Epithelial cell of prostate (primary cell): ENCODE measurements at places on chromosomes 1 and 21.

GRCh38 chr1:62198781-62199125 is 4.1 kb downstream of the L1TD1 start:
- no peak for DNase-seq

DNA sequence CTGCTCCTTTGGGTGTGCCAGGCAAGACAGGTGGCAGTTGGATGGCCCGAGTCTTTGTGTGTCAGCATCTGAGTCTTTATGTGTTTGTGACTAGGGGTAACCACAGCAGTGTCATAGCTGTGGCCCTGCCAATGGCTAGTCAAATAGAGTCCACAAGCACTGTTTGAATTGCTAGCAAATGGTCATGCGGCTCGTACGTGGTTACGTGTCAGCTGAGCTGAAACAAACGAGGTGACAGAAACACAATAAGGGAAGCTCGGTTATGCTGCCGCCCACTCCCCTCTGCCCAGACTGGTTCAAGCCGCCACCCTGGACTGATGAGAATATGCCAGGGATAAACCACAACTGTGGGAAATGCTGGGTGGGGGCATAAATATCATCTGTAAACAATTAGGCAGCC is 174.3 kb upstream of the LMO4 start:
- DNase-seq: no peak

- no peak for DNase-seq
Observed at GRCh38 chr1:25451908-25452307, 21.2 kb downstream of the MACO1 start.

GRCh38 chr1:157838966-157839365 is 2.6 kb downstream of the CD5L start:
- DNase-seq: no peak

- DNase-seq: no peak
Observed at GRCh38 chr1:10640843-10641553, 155.4 kb downstream of the CASZ1 start.

- no peak for DNase-seq
Observed at GRCh38 chr1:201326710-201327109, 43.4 kb downstream of the PKP1 start.

DNA sequence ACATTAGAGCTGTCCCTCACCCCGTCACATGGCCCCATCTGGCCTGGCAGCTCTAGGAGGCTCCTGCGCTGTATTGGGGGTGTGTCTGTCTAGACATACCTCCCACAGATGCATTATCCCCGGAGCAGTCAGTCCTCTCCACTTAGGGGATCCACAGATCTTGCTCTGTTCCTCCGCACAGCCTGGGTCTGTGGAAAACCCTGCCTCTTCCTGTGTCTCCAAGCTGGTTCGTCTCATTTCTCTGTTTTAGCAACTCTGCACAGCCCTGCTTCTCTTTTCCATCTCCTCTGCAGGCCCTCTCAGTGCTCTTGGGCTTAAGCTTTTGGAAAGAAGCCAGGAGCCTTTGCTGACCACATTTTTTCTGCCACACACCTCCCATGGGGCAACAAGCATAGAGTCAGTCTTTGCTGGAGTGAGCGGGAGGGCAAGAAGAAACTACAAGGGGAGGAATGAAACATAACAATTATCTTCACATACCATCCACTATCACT is 241.5 kb downstream of the FOXD2 start:
- no peak for DNase-seq

- DNase-seq: no peak
Observed at GRCh38 chr1:199295107-199295506, 656.3 kb downstream of the PTPRC start.

DNA sequence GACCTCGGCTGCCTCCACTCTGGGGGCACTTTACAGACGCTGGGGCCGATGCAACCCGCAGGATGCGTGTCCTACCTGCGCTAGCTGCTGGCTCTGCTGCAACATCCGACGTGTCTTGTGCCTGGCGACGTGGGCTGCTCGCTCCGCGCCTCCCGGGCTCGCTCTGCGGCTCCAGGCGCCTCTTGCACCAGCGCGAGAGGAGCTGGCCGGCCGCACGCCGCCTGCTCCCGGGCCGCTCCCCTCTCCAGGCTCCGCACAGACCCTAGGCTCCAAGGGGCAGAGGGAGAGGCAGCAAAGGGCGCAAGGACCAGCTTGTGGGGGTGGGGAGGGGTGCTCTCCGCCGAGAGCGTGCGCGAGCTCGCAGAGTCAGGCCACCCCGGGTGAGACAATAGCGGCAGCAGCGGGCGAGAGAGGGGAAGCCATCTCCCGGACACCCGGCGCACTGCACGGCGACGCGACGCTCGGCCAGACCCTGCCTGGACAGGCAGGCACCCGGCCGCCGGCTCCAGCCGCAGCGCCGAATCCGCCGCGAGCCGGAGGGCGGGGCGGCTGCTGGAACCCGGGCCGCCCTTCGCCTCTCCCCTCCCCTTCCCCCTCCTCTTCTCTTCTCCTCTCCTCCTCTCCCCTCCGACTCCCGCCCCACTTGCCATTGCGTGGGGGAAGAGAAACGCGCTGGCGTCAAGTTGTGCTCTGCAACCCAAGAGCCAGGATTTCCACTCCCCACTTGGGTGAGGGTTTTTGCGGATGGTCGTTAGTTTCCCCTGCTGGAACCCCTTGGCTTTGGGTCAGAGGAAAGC is at the start of gene PIK3C2B:
TSS of gene PIK3C2B (minus strand) at position 525 of the 797 bp plus-strand sequence. CDS start 25,003 bp downstream, outside the sequence.
- DNase-seq: no peak

DNA sequence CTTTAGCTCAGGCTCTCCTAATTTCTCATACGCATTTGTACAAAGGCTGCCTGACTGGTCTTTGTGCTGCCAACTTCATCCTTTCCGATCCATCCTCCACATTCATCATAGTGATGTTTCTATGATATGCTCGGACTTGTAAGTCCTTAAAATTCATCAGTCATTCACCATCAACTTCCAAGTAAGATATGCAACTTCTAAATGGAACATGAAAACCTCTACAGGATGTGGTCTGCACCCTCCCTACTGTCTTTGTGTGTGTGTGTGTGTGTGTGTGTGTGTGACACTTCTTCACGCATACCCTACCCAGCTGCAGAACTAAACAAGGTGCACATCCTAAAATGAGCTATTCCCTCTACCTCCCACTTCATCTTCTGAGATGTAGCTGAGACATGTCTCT is 397.9 kb upstream of the NR5A2 start:
- no peak for DNase-seq

GRCh38 chr21:35635261-35635660 is 425.1 kb downstream of the SETD4 start:
- peak; percentile 44 for DNase-seq

GRCh38 chr1:8431019-8431418 is 113.1 kb downstream of the SLC45A1 start:
- DNase-seq: no peak

DNA sequence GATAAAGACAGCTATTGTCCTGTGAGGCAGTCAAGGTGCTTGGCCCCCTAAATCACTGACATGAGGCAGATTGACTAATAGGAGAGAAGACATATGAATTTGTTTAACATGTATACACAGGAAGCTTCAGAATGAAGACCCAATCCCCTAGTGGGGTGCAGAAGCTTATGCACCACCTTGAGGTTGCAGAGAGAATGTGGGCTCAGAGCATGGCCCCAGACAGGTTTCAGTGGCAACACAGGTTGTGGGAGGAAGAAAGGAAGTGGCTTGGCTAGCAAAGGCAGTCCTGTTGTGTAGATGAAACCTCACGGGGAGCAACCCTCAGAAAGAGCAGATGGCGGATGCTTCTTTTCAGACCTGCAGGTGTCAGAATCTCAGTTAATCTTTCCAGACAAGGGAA is 37.0 kb upstream of the PARP1 start:
- DNase-seq: no peak

DNA sequence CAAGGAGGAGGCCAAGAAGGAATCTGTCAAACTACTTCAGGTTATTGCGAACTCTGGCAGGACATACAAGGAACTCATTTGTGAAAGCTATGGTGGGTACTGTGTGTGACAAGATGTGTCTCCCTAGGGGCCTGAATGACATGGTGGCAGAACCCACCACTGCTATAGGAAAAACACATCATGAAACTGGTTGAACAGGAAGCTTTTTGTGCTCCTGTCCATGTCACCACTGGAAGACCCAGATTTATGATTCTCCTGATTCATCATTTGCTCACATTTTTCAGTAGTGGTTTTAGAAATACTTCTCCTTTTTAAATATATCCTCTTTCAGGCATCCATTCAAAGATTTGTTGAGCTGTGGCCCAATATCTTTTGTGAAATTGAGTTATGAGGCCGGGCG is 23.6 kb downstream of the ARMH1 start:
- DNase-seq: no peak

GRCh38 chr1:29310616-29311180 is 74.4 kb downstream of the PTPRU start:
- DNase-seq: no peak

- no peak for DNase-seq
Observed at GRCh38 chr1:176903474-176903873, 261.0 kb downstream of the ASTN1 start.

- no peak for DNase-seq
Observed at GRCh38 chr1:156367383-156368156, 1.4 kb upstream of the RHBG start.

DNA sequence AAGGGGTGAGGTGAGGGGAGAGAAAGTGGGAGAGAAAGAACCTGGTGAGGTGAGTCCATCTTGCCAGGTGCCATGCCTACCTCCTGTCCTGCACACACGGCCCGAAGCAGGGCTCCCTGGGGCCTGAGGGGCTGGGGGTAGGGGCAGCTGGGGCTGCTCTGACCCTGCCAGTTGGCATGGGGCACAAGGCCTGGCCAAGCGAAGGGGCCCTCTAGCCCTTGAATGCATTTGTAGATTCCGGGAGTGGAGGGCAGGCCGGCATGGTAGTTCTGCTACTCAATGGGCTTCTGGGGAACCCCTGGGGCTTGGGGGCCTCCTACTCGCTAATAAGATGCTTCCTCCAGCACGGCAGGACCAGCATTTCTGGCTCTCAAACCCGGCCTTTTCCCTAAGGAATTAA is 3.6 kb upstream of the PRDM16 start:
- no peak for DNase-seq

- DNase-seq: no peak
Observed at GRCh38 chr1:209250861-209251636, 332.5 kb upstream of the CAMK1G start.

GRCh38 chr1:193189442-193190095 is 3.2 kb upstream of the B3GALT2 start:
- DNase-seq: no peak

DNA sequence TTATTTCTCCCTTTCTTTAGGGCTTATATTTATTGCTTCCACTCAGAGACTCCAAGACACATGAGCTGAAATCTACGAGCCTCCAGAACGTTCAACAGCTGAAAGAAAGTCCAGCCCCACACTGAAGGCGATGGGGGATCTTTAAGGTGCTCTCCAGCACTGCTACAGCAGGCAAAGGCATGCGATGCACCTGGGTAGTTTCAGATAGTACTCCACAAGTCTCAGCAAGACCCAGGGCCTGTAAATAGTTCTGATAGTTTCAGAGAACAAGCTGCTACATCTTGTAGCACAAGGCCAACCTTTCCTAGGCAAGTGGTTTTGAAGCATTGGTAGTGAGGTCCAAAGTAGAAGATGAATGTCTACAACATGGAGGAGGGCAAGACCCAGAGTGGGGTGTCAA is 2.2 kb upstream of the HSD3B1 start:
- DNase-seq: peak; percentile 44

DNA sequence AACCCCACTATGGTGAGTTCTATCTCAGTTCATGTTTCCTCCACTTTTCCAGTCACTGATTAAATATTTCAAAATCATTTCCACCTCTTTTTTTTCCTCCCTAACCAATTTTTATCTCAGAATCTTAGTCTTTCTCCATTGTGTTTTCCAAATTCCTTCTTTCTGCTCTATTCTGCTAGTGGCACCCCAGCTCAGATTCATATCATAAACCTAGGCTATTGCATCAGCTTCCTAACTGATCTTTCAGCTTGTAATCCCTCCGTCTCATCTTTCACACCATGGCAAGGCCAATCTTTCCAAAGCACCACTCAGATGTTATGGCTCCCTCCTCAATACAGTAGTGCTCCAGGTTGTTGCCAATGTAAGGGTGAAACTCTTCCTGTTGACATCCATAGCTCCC is 631.9 kb downstream of the PLPP3 start:
- DNase-seq: no peak

DNA sequence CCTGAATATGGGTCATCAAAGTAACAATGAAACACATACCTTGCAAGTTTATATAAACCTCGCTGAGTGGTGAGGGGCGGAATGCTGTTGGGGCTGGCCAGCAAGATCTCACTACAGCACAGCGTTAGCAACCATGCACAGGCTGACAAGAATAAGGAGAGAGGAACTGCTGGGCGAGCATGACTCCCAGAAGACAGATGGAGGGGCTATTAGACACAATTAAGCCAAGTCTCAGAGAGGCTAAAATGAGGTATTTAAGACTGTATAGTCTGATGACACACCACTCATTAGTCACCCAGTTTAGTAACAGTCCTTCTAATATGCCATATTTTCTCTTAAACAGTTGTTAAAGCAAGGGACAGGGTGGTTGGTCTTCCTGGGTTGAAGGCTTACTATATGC is 340.2 kb upstream of the NR5A2 start:
- DNase-seq: no peak

GRCh38 chr1:23718482-23718881 is 24.8 kb upstream of the ELOA start:
- DNase-seq: no peak

DNA sequence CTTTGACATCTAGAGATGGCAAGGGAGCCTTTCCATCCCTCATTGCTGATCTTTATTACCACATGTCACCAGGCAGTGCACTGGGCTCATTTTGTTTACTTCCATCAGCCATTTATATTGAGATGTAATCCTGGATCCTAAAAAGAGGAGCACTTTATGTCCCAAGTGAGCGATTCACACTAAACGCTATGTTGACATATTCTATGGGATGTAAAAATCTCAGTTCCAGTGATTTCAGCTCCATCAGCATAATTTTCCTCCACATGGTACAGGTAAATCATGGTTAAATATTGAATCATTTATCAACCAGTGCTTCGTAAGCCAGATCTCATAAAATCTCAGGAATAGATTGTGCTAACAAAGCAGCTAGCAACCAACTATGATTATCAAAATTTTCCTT is 634.8 kb upstream of the PLXNA2 start:
- DNase-seq: no peak

- no peak for DNase-seq
Observed at GRCh38 chr21:28769683-28770082, 223.0 kb downstream of the LTN1 start.

GRCh38 chr21:16533692-16534407 is 804.1 kb downstream of the USP25 start:
- no peak for DNase-seq

GRCh38 chr1:174769961-174770549 is 229.7 kb upstream of the CACYBP start:
- DNase-seq: no peak

GRCh38 chr1:33094486-33094885 is 13.5 kb downstream of the AZIN2 start:
- no peak for DNase-seq

GRCh38 chr1:84795966-84796600 is 96.9 kb downstream of the LPAR3 start:
- no peak for DNase-seq

DNA sequence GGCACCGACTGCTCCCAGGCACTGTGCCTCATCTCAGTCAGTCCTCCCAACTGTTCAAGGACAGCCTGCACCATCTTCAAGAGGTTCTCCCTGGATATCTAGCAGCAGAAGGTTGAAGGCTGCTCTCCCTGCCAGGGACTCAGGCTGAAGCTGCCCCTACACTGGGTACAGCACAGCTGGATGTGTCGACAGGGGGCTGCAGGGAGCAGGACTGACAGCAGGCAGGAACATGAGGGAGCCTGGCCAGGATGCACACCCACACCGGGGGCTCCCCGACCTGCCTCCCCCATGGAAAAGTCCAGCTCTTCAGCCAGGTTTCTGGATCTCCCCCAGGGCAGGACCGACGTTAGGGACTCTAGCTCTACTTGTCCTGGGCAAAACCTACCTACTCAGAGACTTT is 20.5 kb downstream of the SETD4 start:
- DNase-seq: no peak

- no peak for DNase-seq
Observed at GRCh38 chr1:182668521-182669054, 15.8 kb downstream of the RGS8 start.
